ENCODE measurements at places on chromosomes 16 and 17. TPM values are rescaled to one million over a fixed set of nuclear protein-coding genes. Genes with fewer than 3 reads are reported as not detected.

DNA sequence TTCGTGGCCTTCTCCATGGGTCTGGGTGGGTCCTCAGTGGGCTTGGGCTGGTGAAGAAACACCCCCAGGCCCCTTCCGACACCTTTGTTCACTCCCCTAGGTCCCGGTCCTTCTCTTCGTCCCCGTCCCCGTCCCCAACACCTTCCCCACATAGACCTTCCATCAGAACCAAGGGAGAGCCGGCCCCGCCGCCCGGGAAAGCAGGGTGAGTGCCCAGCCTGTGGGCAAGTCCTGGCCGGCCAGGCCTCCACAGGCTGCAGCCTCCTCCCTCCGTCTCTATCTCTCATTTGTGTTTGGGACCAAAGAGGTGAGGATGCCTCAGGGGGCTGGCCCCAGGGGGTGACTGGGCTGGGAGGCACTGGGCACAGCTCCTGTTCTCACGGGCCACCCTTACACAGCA lies 14.5 kb upstream of the IL17C start:
- DNase-seq = no peak

GRCh38 chr17:27628376-27628775 lies 2.6 kb upstream of the LGALS9 start:
- peak; percentile 6 for DNase-seq

GRCh38 chr17:57876866-57877237 lies 27.0 kb upstream of the MRPS23 start:
- DNase-seq = no peak

DNA sequence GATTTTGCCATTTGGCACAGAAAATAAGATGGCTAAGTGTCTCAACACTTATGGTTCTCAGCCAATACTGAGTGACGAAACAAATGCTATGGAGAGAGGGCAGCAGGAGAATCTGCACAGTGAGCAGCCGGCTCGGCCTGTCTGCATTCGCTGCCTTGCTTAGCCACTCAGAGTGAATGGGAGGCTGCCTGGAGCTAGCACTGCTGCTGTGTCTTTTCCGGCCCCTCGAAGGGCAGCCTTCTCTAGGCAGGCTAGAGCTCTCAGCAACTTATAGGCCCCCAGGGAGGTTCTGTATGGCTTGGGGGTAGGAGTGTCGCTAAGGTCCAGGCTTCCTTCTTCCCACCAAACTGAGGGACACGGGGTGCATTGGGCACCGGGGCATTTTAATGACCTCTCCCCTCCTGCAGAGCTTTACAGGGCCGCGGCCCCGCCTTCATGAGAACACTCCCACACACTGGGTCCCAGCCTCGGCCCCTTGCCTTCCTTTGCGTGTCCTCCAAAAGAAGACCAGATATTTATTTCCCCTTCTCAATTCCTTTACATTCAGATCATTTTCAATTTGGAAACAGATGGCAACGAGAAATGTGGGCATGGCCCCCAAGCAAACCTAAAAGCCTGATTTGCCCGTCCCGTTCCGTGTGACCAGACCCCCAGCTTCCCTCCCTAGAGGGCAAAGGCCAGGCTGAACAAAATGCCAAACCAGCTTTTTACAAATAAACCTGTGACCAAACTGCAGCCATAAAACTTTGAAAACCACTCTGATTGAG lies 670.9 kb downstream of the TOX3 start:
- DNase-seq = no peak

GRCh38 chr17:3529817-3530741 lies 27.5 kb downstream of the TRPV3 start:
- peak; percentile 96 for DNase-seq

Gene GUCY2D
- 0.31 TPM for total RNA-seq

DNA sequence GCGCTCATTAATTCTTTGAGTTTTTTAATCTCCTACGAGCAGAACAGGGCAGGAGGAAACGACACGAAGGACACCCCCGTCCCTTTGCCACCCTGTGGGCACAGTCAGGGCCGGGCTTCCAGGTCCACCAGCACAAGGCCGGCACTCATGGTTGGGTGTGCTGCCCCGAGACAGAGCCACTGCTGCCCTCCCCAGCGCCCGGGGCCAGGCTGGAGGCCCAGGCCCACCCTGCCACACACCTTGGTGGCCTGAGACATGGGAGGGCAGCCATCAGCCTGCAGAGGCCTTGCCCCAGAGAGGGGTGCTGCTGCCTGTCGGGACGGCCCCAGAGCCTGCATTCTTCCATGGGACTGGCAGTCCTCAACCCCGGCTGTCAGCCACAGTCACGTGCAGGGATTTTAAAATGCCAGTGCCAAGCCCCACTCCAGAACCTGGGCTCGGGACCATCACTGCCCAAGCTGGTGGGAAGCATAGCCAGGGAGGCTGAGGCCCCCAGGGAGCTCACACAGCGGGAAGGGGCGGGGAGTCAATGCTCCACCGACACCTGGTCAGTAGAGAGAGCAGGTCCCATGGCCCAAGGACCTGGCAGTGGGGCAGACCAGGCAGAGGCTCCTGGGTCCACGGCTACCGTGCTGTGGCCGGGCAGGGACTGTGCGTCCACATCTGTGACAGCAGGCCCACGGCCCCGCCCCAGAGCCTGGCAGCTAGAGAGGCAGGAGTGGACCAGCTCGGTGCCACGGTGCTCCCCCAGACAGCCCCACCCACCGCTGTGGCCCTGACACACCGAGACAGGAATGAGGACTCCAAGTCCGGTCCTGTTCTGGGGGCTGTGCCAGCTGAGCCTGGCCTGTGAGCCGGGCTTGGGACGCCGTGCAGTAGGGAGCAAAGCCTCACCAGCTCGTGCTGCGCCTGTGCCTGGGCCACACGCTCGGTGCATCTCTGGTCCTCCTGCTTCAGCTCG lies 27.5 kb downstream of the CEP131 start:
- DNase-seq = peak; percentile 66

Gene NXN
- total RNA-seq = 19.3 TPM

GRCh38 chr17:48181653-48182052 lies 74.1 kb downstream of the SNX11 start:
- no peak for DNase-seq

Gene TEDC2
- total RNA-seq = 0.66 TPM

- no peak for DNase-seq
These were observed 188.2 kb upstream of the CIBAR2 start for GRCh38 chr16:85300406-85300968.

DNA sequence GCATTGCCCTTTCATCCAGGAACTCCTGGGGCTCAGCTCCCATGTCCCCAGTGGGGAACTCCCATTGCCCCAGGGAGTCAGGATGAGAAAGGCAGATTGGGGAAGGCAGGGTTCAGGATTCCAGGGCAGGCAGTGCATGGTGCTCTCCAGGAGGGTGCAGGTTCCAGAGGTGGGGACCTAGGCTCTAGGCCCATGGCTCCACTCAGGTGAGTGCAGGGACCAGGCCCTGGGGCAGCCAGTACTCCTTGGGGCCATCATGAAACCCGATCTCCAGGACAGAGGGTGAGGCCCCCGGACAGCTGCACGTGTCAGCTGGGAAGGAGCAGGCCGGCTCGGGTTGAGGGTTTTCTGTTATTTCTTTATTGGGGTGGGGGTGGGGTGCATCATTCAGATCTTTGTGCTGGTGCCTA lies 1.3 kb upstream of the MTSS2 start:
- peak; percentile 37 for DNase-seq

GRCh38 chr16:7304279-7304678 lies 28.4 kb upstream of the RBFOX1 start:
- no peak for DNase-seq

Gene DHRS11
- total RNA-seq = 18.6 TPM
